Skeletal muscle cell (primary cell): ENCODE measurements at places on chromosomes 16 and 17.

- no peak for DNase-seq
These were observed 23.1 kb upstream of the PHF12 start for GRCh38 chr17:28974451-28974850.

GRCh38 chr17:2312736-2313135 lies 9.0 kb downstream of the SRR start:
- no peak for DNase-seq

DNA sequence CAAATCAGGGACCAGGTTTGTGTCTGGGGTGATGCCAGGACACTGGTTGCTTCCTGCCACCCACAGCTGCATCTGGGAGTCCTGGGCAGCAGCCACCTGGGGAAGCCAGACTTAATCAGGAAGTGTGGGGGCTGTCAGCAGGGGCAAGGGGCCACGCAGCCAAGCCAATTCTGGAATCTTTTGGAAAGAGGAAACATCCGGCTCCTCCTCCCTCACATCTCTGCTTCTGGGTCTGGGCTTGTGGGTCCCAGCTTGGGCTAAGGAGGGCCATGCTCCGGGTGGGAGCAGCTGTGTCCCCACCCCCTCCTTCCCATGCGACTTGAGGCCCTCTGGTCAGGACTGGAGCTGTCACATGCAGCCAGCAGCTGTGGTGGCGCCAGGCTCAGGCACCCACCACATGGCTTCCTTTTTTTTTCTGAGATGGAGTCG lies 37.0 kb upstream of the CCDC182 start:
- DNase-seq, result no peak

GRCh38 chr17:40610359-40610758 lies 37.3 kb downstream of the SMARCE1 start:
- no peak for DNase-seq
